ENCODE measurements at places on chromosomes 3 and 15. TPM values are rescaled to one million over a fixed set of nuclear protein-coding genes. Genes with fewer than 3 reads are reported as not detected.

- DNase-seq, result peak; percentile 89
Measured at GRCh38 chr3:138862924-138863775, 28.4 kb upstream of the PIK3CB start.

DNA sequence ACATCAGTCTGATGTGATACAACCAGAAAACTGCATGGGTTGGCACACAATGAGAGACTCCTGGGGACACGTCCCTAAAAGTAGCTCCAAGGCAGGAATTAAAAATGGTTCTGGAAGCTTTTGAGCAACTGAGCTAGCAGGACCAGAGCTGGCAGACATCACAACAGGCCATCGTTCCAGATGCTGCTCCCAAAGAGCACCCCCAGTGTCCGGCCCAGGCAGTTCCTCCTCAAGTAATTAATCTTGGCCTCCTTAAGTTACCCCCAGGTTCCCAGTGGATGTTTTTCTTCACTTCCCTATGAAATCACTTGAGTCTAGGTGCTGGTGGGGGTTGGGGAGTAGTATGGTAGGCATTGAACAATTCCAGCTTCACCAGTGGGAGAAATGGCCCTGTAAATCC is 711.6 kb downstream of the MECOM start:
- no peak for DNase-seq

Gene PLA2G4D
- total RNA-seq, result not detected

- DNase-seq, result no peak
Measured at GRCh38 chr15:90386221-90386620, 1.8 kb upstream of the IQGAP1 start.

Gene ALDH1A2
- total RNA-seq, result 26.8 TPM

- no peak for DNase-seq
Measured at GRCh38 chr15:63922261-63922904, 88.6 kb upstream of the HERC1 start.

Gene GABRR3
- not detected for total RNA-seq

Gene GRM7
- not detected for total RNA-seq

GRCh38 chr3:29281344-29282241 is 722 bp downstream of the RBMS3 start:
- DNase-seq, result peak; percentile 82

- DNase-seq, result no peak
Measured at GRCh38 chr15:87564681-87565080, 691.9 kb downstream of the NTRK3 start.

- no peak for DNase-seq
Measured at GRCh38 chr3:188855675-188856074, 316.1 kb upstream of the TPRG1 start.

GRCh38 chr15:89936051-89936785 is 23.5 kb upstream of the ARPIN start:
- DNase-seq, result no peak

GRCh38 chr15:63156755-63157117 is 541 bp downstream of the RPS27L start:
- DNase-seq, result peak; percentile 79

DNA sequence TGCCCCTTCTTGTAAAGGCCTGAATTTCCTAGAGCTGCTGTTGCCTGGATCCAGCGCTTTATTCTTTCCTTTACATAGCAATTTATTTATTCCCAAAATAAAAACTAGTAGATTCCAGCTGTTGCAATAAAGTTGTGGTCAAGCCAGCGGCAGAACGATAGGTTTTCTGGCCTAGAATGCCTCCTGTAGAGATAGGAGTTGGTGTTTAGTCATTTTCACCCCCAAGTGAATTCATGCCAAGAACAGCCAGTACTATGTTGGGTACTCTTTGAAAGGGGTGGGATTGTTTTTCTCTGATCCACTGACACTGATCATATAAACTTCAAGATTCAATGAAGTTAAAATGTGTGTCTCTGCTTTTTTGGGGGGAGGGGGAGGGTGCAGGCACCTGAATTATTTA is 69.7 kb downstream of the KLHL25 start:
- DNase-seq, result no peak

DNA sequence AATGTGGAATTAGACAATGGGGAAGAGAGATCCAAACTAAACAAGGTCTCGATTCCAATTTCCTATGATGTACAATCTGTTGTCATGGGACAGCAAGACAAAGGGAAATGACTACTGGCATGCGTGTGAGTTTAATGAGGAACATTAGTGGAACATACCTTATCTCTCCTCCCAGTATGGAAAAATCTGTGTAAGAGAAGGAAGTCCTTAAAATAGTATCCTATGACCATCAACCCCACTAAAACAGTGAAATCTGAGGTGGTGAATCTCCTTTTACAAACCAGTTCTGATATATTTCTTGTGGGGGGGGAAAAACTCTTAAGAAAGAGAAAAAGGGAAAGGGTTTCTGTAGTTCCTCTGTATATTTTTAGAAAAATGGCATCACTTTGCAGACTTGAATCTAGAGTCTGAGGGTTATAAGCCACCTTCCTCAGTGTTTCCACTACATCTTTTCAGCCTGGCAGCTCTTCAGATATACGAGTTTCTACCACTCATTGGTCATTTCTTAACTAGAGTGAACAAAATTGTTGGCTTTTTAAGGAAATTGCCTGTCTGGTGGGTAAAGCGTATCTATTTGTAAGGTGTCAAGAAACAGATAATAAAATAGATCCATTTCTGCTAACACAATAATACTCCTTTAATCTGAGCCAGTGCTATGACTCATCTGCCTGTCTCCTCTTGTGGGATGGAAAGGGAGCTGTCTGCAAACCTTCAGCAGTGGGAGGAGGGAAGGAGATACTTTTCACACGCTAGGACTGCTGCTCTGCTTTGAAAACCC is 3.0 kb upstream of the TNFAIP8L3 start:
- DNase-seq, result peak; percentile 43

DNA sequence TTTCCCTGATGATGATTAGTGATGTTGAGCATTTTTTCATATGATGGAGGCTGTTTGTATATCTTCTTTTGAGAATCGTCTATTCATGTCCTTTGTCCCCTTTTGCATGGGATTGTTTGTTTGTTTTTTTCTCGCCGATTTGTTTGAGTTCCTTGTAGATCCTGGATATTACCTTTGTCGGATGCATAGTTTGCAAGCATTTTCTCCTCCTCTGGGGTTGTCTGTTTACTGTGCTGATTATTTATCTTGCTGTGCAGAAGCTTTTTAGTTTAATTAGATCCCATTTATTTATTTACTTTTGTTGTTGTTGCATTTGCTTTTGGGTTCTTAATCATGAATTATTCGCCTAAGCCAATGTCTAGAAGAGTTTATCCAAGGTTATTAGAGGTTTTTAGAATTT is 232.8 kb downstream of the XXYLT1 start:
- DNase-seq, result no peak

DNA sequence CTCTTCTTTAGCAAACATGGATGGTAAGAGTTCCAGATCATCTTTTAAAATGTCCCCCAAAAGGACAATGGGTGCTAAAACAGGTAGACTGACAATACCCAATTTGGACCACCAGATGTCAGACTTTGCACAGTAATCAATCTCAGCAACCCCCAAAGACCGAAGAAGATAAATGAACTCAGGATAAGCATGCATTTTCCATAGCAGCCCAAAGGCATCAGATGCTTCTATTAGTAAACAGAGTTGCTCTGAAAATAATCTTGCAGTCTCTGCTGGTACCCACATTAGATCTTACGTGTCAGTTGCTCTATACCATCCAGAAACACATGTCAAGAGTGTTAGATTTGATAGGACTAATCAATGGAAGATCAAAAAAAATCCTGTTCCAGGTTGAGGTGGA is 20.6 kb downstream of the MYH15 start:
- peak; percentile 56 for DNase-seq

Gene ZNF80
- total RNA-seq, result not detected

DNA sequence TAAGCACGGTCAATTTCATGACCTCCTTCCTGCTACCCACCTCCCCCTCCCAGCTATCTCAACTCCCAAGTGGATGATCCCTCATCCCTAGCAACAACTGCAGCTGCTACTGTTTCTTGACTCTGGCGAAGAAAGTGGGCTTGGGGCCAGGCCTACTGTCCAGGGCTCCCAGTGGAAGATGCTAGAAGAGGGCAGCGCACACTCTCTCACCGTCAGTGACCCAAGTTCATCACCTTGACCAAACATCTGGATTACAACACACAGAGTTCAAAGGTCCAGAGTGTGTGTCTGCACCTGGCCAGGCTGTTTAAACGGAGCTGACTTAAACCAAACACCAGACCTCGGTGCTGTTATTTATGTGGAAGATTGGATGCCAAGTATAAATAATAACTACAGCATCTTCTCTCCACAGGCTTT is 385.6 kb downstream of the SHQ1 start:
- DNase-seq, result no peak

Gene MESP1
- 0.69 TPM for total RNA-seq

- no peak for DNase-seq
Measured at GRCh38 chr3:193545304-193545703, 9.4 kb downstream of the ATP13A4 start.

DNA sequence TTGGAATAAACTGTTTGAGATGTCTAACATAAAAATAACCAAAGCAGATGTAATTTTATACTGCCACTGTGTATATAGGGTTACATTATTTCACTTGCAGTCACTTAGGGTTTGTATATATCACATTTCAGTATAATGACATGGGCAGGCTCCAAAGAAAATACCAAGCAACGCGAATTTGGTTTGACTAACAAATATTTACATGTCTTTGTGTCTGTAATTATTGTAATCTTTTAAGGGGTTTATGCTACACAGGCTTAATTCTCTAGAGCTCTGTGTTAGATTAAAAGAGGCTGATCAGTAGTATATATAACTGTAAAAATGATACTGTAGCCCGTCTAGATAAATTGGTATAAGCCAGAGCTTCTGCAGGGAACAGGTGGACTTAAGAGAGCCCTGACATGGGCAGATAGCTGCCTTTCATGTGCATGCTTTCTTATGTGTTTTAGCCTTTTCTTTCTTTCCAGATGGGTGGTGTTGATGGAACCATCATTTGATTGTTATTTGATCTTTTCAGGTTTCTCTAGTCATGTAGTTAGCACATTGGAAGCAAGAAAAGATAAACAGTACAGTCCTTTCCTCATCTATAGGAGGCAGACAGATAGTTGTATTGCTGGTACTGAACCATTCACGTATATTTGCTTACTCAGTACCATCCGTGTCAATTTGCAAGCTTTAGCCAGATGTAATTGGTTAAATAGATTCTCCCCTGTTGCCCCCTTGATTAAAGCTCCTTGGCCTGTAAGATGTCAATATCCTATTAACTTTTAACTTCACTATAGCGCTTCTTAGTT is 86.1 kb downstream of the GALK2 start:
- no peak for DNase-seq

Gene CCDC33
- total RNA-seq, result not detected

Gene ALDH1A3
- total RNA-seq, result 60.3 TPM

GRCh38 chr15:39365161-39365560 is 215.7 kb upstream of the THBS1 start:
- no peak for DNase-seq

Gene OXTR
- total RNA-seq, result 6.9 TPM

DNA sequence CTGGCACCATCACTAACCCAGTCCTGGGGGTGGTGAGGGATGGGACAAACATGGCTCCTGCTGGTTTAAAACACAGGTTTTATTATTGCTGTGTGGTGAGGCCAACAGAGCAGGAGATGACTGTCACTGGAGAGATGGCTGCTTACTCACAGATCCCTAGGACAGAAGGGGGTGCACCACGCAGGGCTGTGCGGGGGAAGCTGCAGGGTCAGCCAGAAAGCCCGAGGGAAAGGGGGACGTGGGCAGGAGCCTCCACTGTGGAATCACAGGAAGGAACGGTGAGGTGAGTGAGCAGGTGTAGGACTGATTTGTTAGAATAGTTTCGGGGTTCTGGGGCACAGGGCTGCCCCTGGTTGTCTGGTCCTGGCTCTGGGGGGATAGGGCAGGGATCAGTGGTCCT is 7.5 kb downstream of the CFAP100 start:
- DNase-seq, result no peak

Gene CATSPER2
- 0.52 TPM for total RNA-seq

GRCh38 chr15:27846722-27847395 is 252.3 kb downstream of the OCA2 start:
- DNase-seq, result no peak

DNA sequence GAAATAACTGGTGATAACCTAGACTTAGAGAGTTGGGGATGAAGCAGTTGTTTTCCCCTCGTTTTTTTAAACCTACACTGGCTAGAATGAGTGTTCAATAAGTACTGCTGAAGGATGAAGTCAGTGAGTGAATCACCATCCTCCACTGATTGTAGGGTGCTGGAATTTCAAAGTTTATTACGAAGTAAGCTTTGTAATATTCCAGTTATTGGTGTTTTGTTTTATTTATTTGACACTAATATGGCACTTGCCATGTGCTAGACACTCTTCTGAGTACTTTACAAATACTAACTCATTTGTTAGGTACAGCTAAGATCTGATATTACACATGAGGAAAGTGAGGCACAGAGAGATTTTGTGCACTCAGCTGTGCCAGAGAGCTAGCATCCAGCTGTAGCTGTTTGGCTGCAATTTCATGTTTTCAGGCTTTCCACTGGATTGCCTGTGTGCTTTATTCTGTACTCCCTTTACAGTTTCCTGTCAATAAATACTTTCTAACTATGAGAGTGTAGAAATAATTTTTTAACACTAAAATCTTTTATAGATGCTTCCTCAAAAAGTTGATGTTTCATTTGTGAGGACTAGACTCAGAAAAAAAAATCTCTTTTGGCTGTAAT is 5.8 kb downstream of the MAP2K5 start:
- DNase-seq, result peak; percentile 18

Gene NRG4
- 0.15 TPM for total RNA-seq

Gene ITIH4
- total RNA-seq, result not detected

- no peak for DNase-seq
Measured at GRCh38 chr3:24351779-24352469, 142.7 kb downstream of the THRB start.

DNA sequence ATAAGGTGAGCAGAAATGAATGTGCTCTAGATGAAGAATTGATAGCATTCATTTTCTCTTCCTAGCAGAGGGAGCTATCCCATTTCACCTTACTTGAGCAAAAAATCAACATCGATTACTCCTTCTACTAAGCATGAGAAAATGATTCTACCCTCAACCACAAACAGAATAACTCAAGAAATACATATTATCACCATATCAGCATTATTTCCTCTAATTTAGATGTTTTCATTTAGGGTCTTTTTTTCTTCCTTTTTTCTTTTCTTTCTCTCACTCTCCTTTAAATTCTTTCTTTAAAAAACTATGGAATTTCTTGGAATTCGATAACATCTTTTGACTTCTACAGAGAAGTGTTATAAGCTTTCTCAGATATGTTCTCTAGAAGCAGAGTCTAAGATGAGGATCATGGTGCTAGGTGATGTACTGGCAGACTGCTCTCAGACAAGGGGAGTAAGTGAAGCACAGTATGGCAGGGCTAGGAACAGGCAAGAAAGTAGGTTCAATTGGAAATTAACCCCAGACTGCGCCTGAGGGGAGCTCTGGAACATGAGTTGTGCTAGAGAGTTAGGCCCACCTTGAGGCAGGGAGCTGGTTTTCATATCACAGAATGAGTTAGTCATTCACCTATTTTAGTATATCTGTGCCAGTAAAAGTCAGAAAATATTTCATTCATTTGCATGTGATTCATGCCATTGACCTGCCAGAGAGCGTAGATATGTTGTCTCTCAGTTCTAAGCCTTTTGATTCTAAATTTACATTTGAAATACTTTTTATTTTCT is 279.2 kb upstream of the KCNH8 start:
- DNase-seq, result no peak

GRCh38 chr3:46926871-46927717 is 49.5 kb downstream of the CCDC12 start:
- no peak for DNase-seq

Gene ADPGK
- total RNA-seq, result 69.8 TPM
